Jurkat, Clone E6-1 (cell line): ENCODE measurements at places on chromosomes 11 and 22.

- no peak for DNase-seq
These were observed 89.6 kb downstream of the SERGEF start for GRCh38 chr11:17923217-17923616.

DNA sequence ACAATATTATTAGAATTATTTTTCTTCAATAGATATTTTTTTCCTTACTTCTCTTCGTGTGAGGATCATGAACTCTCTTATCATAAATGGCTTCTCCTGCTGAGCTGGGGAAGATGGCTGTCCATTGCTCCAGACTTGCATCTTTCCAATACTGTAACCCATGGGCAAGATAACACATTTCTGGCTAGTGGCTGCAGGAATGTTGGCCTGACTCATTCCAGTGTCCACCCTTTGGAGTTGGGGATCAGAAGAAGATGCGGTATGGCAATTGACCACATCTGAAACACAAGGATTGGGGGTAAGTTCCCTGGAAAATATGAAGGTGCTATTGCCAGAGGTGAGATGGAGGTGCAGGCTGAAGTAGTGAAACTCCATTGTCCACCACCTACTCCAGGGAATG, 92.8 kb downstream of the FAR1 start:
- DNase-seq, result no peak

DNA sequence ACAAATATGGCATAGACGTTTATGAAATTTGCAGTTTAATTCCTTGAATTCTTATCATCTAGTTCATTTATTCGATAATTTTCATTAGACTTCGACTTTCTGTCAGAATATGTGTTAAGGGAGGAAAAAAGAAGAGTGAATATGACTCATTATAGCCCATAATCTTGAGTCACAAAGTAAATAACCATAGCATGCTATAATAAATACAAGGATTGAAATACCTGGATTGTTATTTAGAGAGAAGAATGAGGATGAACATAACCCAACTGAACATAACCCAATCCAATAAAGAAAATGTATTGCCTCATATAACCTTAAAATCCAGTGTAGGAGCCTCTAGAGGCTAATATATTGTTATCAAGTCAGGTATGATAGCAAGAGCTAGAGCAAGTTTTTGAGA, 1858.3 kb upstream of the RAG2 start:
- DNase-seq, result no peak

DNA sequence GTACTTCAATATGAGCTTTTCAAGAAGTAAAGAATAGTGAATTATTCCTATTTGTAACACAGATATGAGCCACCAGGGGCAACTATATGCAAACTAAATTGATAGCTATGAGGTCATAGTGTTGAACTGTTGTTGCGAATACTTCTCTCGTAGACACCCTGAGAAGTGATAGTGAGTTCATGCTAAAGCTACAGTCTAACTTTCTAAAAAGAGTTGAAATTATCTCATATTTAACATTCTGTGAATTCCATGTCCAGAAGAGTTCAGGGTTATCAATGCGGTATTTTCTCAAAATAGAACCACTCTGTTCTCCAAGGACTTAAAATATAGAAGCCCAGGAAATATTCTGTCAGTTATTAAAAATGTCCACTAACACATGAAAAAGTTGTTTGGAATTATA, 185.4 kb downstream of the AASDHPPT start:
- DNase-seq, result no peak

GRCh38 chr11:105432241-105432995, 177.5 kb upstream of the GRIA4 start:
- no peak for DNase-seq
